ENCODE measurements at places on chromosomes 12 and 14.
A peak's percentile ranks its signal among the peaks of the same experiment; 100 is the strongest.

GRCh38 chr14:67319142-67319541 is 40.5 kb downstream of the ATP6V1D start:
- no peak for DNase-seq

DNA sequence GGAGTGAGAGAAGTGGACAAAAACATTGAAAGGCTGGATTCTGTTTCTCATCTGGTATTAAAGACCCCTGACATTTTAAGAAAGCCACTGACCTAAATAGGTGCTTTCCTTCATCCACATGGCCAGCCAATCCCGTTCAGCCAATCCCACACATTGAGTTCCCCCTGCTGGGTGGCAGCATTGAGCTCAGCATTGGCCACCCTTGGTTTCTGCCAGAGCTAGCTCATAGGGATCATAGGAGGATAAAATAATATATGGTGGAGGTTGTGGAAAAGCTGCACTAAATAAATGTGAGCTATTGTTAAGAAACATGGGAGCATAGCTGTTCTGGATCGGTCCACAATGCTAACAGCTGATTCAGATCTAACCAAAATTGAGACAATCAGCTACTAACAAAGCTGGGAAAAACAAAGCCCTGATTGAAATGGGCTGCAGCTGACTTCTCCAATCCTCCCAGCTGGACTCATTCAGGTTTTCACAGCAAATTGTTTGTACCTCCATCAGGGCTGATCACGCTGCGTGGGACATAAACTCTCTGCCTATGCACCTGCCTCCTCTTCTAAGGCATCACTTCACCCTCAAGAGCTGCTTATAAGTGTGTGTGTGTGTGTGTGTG is 256.5 kb downstream of the EMP1 start:
- DNase-seq, result no peak

DNA sequence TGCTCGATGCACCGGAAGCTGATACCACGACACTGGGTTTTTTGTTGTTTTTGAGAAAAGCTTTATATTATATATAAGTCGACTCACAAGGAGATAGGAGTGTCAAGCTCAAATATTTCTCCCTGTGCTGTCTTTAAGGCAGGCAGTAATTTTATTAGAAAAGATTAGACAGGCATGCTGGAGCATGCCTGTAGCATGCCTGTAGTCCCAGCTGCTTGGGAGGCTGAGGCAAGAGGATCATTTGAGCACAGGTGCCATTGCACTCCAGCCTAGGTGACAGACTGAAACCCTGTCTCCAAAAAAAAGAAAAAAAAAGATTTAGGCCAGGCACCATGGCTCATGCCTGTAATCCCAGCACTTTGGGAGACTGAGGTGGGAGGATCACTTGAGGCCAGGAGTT is 51.8 kb downstream of the GNS start:
- no peak for DNase-seq

DNA sequence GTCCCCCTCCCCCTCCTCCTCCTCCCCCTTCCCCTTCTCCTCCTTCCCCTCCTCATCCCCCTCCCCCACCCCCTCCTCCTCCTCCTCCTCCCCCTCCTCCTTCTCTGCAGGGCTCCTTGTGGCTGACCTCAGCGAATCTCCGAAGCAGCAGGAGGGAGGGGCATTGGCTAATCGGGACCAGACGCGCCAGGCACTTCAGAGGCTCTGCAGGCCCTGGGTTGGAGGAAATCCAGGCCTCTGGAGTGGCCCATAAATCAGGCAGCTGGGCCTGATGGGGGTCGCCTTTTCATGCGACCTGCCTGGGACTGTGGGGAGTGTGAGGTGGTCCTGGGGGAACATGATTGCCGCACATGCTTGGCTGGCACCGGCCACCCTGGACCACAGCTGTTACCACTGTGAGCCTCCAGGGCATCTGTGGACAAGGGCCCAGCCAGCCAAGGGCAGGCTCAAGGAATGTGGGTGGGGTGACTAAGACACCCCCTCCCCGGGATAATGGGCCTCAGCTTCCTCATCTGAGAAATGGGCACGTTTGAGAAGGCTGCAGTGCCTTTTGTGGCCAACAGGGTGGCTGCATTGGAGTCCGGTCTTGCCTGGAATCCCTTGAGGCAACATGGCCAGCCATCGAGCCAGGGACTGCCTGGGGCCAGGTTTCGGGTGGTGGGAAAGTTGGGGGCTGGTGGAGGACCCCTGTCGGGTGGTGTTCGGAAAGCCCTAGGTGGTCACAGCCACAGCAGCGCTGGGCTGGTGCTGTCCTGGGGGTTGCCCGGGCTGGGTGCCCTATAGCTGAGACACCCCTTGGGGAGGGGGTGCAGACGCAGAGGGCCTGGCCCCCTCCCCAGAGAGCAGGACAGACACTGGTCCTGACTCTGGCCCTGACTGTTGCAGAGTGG is 12.0 kb downstream of the KIF26A start:
- DNase-seq, result no peak

- DNase-seq, result no peak
These were observed at the start of gene JPH4 for GRCh38 chr14:23578560-23579310. TSS of gene JPH4 (minus strand) at chr14:23578790. CDS start at chr14:23577453, 1,337 bp downstream.

GRCh38 chr12:75714462-75715322 is 203.3 kb upstream of the KRR1 start:
- DNase-seq, result no peak

DNA sequence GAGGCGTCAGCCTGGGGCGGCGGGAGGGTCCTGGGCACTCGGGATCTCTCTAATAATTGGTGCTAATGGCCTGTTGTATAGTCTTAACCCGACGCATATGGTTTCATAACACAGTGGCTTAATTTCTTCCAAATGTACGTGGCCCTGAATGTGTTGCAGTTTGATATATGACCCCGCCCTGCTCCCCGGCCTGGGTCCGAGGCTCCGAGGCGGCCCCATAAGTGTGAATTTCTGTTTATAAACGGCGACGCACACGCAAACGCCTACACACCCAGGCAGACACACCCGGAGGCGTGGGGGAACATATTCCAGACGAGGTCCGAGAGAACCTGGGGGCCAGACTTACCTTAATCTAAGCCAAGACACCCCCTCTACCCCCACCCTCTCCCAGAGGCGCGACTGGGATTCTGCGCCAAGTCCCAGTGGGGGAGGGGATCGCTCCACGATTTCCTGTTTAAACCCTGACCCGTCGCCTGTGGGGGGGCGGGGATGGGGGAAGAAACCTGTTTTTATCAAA is 9.7 kb upstream of the HOXC6 start:
- no peak for DNase-seq

DNA sequence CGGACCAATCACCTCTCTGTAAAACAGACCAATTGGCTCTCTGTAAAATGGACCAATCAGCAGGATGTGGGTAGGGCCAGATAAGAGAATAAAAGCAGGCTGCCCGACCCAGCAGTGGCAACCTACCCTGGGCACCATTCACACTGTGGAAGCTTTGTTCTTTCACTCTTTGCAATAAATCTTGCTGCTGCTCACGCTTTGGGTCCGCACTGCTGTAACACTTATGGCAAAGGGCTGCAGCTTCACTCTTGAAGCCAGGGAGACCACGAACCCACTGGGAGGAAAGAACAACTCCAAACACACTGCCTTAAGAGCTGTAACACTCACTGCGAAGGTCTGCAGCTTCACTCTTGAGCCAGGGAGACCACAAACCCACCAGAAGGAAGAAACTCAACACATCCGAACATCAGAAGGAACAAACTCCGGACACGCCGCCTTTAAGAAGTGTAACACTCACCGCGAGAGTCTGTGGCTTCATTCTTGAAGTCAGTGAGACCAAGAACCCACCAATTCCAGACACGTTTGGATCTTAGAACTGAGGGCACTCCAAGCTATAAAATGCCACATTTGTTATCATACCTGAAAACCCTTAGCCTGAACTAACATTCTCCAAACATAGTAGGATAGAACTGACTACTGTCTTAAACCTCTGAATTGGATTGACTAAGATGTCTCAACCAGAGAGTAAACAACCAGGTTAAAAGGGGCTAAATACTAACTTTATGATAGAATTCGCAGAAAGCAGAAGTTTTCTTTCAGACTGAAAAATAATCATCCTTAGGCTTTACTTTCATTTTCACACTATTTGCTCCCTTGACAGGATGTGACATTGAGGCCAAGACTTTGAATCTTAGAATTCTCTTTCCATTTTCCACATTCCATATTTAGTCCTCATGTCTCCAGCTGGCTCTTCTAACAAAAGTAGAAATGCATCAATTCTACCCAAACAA is 33.6 kb downstream of the CDKL1 start:
- DNase-seq, result peak; percentile 58

DNA sequence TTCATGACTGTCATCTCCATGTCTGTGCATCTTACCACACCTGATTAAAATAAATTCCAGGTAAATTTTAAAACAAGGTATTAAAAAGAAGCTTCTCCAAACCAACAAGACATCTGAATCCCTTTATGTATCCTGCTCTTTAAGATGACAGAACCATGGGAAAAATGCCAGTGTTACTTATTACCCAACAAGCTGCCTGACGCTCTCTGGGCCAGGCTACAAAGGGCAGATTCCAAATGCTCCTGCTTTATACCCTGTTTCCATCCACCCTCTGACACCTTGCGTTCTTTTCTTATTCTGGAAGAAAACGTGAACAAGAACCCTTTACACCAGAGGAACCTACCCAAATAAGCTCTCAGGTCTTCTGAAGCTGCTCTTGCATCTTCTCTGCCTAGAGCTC is 70.7 kb downstream of the SLC8A3 start:
- no peak for DNase-seq

GRCh38 chr12:70255311-70255710 is 12.1 kb downstream of the CNOT2 start:
- no peak for DNase-seq

DNA sequence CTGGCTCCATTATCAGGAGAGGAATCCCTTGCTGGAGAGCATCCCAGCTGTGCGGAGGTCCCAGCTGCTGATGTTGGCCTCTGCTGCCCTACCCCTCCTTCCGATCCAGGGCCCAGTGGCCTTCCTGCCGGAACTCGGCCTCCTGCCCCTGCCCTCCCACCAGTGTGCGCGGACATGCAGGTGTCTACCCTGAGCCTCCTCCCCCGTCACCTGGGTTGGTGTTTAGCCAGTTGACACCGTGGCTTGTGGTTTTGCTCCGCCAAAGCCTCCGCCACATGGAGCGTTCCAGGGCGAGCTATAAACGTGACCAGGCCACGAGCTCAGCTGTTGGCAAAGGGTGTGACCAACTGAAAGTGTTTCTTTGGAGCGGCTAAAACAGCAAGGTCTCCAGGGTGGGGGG is 1104.3 kb downstream of the BCL11B start:
- peak; percentile 57 for DNase-seq

- DNase-seq, result no peak
These were observed 280.7 kb upstream of the SOX5 start for GRCh38 chr12:24230061-24230701.

DNA sequence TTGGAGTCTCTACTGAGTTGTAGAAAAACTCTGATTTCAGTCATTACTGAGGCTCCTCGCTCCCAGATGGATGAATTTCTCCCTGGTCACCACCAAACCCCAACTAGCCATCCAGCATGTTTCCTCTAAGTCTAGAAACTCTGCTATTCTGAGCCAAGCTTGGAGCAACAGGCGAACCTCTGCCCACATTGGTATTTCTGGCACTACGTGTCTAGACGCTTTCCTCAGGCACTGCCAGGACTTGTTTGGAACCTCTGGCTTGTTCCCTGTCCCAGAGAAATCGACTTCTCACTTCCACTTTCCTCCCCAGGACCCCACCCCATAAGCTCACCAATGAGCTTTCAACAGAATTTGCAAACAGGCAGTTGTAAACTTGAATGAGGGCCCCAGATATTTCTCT is 27.6 kb downstream of the WSCD2 start:
- DNase-seq, result no peak

DNA sequence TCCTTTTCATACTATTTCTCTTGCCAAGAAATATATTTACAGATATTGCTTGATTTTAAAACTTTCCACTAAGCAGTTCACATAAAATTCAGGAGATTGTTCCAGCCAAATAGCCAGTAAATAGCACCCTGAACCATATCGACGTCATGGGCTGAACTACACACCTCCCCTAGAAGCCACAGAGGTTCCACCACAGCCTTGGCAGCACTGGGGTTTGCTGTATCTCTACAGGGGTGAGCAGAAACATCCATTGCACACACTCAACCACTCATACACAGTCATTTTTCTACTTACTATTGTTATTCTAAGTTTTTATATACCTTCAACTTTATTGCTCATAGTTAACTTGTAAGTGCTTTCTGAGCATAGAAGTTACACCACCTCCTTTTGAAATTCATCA is 8.1 kb upstream of the EIF2S3B start:
- DNase-seq, result peak; percentile 65

DNA sequence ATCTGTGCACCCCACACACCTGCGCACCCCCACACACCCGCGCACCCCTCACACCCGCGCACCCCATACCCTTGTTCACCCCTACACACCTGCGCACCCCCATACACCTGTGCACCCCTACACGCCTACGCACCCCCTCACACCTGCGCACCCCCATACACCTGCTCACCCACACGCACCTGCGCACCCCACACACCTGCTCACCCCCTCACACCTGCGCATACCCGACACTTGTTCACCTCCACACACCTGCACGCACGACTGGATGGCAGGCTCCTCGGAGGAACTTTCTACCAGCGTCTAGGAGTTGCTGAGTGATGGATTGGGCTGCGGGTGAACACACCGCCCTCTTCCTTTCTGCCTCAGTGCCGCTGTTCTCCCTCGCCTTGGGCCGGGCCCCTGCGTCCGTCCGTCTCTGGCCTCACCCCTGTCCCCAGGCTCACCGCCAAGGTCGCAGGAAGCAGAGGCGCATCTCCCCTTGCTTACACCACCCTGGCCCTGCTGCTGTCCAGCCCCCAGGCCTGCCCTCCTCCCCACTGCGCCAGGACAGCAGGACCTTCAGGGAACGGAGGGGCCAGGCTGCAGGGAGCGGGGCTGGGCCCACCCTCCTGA is 20.7 kb upstream of the TMEM106C start:
- no peak for DNase-seq

DNA sequence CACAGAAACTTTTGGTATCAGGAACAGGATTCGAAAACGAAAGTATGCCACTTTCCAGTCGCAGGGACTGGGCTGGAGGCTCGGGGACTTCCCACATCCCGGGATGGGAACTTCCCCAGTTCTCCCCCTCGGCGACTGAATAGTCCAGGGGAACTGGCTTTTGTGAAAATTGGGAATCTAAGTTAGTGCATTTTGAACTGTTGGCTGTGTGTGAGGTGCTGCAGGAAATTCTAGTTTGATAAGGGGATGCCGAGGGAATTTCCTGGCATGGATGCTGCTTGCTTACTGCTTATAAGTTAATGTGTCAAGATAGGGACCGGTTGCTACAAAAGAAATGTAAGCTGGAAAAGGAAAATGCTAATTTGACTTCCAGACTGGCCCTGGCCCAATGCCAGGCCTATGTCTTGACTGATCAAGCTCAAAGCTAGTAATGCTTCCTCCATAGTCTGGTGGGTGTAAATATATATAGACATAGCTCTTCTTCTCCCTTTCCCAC is 73.4 kb upstream of the EIF5 start:
- no peak for DNase-seq

GRCh38 chr12:17928708-17929366 is 161.2 kb downstream of the RERGL start:
- DNase-seq, result no peak

All from CD4-positive, alpha-beta T cell treated with Interleukin-4 for 1 hour (primary cell).